Neural crest cell (in vitro differentiated cells): ENCODE measurements at places on chromosomes 1 and 21.

GRCh38 chr1:160154790-160155189 is 3.4 kb downstream of the ATP1A4 start:
- DNase-seq: no peak

GRCh38 chr1:103336408-103336807 is 189.1 kb upstream of the RNPC3 start:
- peak; percentile 49 for DNase-seq

- DNase-seq: peak; percentile 68
Measured at GRCh38 chr1:32215629-32216480, 6.3 kb downstream of the TMEM234 start.

GRCh38 chr1:35345439-35345981 is 77.0 kb downstream of the ZMYM4 start:
- no peak for DNase-seq

DNA sequence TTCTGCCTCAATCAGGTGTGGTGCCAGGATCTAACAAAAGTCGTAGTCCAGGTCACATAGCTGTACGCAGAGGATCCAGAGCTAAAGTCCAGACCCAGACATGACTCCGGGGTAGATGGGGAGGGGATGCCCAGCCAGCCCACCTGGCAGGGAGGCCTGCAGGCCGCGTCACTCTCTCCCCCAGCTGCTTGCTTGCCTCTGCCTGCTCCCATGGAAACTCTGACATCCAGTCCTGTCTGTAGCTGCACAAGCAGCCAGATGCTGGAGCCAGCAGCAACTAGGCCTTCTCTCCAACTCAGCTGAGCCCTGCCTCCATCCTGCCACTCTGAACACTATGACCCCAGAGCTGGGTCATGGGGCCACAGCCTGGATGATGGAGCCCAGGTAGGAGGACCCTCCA is 8.1 kb downstream of the COL8A2 start:
- DNase-seq: no peak

- no peak for DNase-seq
Measured at GRCh38 chr1:198232378-198232777, 75.6 kb downstream of the NEK7 start.

DNA sequence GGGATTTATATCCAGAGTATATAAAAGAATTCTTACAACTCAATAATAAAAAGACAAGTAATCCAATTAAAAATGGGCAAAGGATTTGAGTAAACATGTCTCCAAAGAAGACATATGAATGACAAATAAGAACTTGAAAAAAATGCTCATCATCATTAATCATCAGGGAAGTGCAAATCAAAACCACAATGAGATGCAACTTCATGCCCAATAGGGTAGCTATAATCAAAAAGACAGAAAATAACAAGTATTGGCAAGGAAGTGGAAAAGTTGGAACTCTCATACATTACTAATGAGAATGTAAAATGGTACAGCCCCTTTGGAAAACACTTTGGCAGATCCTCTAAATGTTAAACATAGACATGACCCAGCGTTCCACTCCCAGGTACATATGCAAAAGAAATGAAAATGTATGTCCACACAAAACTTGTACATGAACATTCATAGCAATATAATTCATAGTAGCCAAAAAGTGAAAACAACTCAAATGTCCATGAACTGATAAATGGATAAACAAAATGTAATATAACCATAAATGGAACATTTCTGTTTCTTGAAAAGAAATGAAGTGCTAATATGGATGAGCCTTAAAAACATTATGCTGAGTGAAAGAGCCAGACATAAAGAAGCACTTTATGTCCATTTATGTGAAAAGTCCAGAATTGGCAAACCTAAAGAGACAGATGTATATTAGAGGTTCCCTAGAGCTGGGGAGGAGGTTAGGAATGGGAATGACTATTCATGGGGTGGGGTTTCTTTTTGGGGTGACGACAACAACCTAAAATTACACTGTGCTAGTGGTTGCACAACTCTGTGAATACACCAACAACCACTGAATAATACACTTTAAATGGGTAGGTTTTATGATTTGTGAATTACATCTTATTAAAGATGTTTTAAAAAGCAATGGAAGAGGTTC is 259.7 kb downstream of the RHOU start:
- DNase-seq: no peak

DNA sequence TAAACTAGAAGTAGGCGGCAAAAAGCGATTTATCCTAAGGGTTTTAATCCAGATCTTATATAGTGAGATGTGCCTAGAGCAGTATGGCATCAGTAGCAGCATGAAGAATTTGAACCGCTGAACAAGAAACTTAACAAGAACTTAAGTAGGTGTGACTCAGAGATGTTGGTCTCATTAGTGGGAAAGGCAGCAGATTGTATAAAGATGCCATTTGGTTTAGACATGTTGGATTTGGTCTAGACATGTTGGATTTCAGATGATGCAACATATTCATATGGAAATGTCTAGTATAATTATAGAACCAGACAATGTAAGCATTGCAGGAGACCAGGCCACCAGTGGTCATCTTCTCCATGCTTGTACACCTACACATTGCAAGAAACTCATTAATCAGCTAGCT is 42.1 kb upstream of the ZP4 start:
- no peak for DNase-seq

GRCh38 chr1:198556971-198557370 is 16.5 kb upstream of the ATP6V1G3 start:
- DNase-seq: no peak

DNA sequence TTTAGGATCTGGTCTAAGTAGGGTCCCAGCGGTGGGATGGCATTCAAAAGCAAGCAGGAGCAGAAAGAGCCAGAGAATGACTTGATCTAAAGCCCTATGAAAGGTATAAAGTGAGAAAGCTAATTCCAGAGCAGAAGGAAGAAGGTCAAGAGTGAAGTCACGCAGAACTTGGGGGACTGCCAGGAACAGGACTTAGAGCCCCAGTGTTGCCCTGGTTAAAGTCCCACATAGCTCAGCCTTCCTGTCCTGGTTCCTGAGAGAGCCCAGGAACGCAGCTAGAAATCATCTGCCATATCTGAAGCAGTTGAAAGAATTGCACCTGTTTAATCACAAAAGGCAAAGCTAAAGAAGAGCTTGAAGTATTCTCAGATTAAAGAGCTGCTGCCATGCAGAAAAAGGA is 160.6 kb upstream of the ATP1B1 start:
- no peak for DNase-seq

DNA sequence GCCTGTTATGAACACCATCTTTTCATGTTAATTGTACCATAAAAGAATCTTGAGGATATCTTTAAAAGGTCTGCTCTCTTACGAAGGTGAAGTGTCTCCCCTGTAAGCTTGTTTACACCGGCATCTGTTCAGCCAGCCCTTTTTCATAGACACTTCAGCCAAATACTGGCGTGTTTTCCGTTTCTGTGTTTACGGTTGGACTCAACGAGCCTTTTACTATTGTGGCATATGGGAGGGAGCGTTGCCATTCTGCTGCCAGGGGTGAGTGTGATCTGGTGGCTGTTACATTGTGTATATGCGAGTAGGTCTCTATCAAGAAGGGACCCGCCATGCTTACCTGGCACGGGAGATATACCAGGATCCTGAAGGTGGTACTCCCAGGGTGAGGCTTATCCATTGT is 433.8 kb downstream of the CAMTA1 start:
- DNase-seq: no peak

GRCh38 chr1:47763591-47764171 is 233.5 kb downstream of the TRABD2B start:
- DNase-seq: no peak

DNA sequence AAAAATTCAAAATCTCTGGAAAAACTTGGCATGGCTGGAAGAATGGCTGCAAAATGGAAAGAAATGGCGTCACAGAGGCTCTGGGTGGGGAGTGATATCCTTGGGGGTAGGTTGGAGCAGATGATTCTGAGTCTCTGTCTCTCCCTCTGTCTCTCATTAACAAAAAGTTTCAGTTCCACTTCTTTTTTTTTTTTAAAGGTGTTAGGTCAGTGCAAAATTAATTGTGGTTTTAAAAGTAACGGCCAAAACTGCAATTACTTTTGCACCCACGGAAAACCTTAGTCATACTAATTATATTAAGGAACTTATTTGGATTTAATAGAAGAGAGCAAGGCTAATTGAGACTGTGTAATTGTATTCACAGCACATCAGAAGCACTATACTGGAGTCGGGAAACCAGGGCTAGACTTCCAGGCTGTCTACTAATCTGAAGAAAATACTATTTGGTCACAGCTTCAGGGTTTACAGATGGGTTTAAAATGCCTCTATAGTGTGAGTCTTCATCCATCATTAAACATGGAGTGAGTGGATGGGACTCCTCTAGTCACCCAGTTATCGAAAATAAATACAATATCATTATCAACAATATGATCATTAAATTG is 289.1 kb upstream of the PLD5 start:
- no peak for DNase-seq

- no peak for DNase-seq
Measured at GRCh38 chr1:223038288-223039006, 104.6 kb downstream of the TLR5 start.

DNA sequence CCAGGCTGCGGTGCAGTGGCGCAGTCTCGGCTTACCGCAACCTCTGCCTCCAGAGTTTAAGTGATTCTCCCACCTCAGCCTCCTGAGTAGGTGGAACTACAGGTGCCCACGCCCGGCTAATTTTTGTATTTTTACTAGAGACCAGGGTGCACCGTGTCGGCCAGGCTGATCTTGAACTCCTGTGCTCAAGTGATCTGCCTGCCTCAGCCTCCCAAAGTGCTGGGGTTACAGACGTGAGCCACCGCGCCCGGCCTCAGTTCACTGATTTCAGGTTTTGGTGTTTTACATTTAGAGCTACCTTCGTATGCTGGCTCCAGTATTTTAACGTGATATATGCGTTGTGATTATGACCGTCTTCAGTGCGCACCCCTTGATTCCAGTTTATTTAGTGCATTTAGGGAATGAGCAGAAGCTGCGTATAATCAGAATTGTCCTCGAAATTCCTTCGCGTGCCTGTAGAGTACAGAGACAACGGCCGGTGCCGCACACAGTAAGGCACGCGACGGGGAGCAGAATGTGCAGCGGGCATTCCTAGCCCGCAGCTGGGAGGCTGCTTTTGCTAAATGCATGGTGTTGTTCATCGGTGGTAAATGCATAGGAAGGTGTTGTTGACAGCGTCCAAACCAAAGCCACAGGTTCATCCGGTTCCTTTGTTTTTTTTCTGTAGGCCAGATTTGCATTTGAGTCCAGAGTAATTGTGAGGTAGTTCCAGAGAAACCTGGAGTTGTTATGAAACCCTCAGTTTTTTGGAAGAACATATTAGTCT is 48.9 kb upstream of the DIP2A start:
- no peak for DNase-seq

GRCh38 chr1:175632667-175633066 is 110.7 kb downstream of the TNR start:
- DNase-seq: no peak

- no peak for DNase-seq
Measured at GRCh38 chr1:88673446-88673845, 10.6 kb upstream of the PKN2 start.

GRCh38 chr1:29890201-29890959 is 654.1 kb downstream of the PTPRU start:
- DNase-seq: no peak

DNA sequence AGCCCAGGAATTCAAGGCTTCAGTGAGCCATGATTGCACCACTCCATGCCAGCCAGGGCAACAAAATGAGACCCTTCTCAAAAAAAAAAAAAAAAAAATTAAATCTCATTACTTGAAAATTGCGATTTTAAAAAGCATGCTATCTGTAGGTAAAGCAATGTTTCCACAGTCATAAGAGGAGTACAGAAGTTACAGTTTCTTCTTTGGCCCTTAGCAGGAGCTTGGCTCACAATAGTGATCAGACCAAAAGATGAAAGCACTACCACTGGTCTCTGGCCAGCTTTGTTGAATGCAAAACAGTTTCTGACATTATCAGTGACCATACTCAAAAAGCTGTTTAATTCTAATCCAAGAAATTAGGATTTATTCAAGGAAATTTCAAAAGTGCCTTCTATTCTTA is 31.2 kb downstream of the VAV3 start:
- no peak for DNase-seq

DNA sequence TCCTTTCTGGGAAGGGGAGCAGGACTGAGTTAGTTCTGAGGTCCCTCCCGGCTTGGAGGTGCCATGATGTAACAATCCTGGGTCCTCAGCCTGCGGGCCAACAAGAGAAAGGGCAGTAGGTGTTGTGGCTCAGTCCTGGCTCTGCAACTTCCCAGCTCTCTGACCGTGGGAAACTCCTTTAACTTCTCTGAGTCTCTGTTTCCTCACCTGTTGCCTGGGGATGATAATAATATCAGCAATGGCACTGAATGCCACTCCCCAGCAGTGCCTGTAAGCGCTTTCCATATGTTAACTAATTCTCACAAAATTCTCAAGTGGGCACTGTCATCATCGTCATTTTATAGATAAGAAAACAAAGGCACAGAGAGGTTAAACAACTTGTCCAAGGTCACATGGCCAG is 2.3 kb downstream of the PADI3 start:
- DNase-seq: no peak

DNA sequence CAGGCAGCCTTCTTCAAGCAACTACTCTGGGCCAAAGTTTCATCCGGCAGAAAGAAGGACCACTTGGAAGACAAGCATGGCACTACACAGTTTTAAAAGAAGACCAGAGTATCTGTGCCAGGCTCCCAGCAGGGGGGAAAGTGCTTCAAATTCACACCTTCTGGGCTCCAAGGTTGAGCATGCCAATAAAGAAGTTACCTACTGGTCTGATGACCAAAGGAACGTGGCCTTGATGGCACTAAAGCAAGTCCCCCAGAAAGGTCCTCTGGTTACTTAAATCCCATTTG is 73.5 kb downstream of the CD46 start:
- no peak for DNase-seq

- DNase-seq: no peak
Measured at GRCh38 chr1:224513383-224513782, 78.8 kb upstream of the WDR26 start.

- no peak for DNase-seq
Measured at GRCh38 chr1:87239997-87240605, 88.6 kb upstream of the LMO4 start.

- no peak for DNase-seq
Measured at GRCh38 chr1:168585937-168586336, 9.5 kb downstream of the XCL1 start.

DNA sequence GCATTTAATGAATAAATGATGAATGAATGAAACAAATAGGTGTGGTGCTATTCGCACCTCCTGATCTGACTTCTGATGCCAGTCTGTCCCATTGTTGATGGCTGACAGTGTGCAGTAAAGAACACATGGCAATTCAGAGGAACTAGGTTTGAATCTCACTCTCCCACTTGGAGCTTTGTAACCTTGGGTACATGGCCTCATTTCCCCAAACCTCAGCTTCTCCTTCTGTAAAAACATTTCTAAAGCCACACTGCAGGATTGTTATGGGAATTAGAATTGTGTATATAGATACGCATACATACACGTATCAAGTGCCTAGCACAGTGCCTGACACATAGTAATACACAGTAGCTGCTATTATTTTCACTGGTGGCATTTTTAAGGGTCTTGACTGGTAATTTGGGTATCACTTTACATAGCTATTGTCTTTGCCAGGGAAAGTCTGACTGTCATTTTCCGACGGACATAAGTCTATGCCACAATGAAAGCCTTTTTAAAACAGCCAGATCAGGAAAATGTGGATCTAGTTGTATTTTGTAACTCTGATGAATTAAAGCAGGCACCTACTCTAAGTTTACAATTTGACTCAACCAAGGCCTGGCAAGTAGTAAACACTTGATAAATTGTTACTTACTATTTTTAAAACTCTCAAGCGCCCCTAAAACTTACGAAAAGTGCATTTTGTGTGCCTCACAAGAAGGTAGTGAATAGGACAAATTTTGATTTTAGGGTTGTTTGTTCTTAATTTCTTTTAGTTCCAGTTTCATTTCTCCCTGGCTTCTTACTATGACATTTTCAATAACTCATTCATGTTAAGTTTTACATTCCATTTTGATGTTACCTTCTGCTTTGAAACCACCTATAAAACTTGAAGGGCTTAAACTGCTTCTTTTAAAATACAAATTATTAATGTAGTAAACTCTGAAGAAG is 164.4 kb downstream of the SDCCAG8 start:
- DNase-seq: no peak
